NCI-H446 (cell line): ENCODE measurements at places on chromosomes 7 and 10.

- DNase-seq, result no peak
Measured at GRCh38 chr10:45339894-45340293, 24.5 kb upstream of the OR13A1 start.

DNA sequence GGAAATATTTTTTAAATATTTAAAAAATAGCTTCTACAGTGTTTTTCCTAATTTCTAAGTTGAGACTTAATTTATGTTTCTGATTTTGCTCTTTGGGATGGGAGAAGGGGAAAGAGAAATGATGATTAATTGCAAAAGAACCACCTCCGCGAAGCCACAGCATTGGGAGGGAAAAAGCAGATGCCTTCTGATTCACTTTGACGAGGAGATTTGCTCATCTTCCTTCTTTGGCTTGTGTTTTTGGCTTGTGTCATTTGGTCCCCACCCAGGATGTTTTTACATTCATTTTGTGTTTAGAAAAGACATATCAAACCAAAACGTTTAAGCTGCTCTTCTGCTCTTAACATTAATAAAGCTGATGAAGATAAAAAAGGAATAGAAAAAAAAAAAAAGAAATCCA lies 121.7 kb downstream of the MACC1 start:
- DNase-seq, result no peak

DNA sequence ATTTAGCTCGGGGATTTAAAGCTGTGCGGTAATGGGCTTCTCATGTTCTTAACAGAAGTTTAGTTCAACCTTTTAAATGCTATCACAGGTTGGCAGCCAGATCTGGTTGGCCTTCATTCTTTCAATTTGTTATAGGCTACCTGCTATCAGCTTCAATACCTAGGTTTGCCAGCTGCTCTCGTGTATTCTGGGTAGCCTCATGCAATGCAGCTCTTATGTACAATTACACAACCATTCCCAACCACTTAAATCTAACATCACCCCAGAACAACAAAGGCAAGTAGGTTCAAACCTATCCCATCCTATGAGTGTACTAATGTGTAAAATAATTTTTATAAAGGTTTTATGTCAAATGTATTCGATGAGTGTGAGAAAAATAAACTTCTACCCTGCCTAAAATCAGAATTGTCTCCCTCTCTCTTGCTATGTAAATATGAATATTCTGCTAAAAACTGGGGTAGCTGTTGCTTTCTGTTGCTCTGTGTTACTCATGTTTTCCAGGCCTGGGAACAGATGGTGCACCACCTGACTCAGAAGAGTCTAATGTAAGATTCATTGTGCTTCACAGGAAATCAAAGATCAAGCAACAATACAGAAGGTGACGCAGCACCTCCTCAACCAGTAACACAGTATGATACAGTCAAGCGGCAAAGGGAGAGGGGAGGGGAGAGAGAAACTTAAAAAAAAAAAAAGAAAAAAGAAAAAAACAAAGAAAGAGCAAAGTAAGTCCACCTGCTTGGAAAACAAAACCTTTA lies 188.6 kb downstream of the ETV1 start:
- peak; percentile 67 for DNase-seq

DNA sequence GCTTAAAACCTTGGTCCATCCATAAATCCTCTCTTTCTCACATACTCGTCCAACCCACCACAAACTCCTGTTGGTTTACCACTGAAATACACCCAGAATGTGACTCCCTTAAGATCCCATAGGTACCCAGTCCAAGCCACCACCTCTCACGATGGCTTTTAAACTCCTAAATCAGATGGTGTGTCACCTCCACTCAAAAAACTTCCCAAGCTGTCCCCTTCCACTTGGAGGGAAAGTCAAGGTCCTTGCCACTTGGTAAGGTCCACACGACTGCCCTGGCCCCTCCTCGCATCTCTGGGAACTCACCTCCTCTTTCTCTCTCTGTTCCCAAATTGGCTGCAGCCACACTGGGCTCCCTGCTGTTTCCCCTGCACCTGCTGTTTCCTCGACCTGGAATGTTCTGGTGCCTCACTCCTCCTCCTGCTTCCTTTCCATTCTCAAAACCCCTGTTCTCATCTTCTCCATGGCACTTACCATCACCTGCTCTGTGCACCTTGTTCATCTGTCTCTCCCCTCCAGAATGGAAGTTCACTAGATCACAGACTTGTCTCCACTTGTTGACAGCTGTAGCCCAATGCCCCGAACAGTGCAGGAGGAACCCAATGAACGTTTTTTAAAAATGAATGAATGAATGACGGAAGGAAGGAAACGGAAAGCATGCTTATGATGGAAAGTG lies 23.0 kb downstream of the ZFAND2A start:
- DNase-seq, result no peak

DNA sequence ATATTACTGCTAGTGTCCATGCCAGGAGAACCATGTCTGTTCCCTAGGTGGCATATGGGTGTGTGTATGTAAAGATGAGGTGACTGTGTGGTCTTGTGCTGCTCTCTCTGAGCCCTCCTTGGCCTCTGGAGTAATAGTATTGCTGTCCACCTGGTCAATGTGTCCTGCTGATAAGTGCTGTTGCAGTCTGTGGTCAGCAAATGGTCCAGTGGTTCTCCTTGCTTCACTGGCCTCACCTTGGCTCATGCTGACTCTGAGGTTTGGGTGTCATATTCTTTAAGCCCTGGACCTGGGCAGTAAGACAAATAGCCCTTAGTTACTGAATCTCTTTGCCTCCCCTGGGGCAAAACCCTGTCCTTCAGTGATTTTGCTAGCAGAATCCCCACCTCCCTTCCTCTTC lies 56.8 kb downstream of the TPST1 start:
- DNase-seq, result no peak

- DNase-seq, result no peak
Measured at GRCh38 chr7:45177801-45178200, 20.2 kb downstream of the RAMP3 start.

DNA sequence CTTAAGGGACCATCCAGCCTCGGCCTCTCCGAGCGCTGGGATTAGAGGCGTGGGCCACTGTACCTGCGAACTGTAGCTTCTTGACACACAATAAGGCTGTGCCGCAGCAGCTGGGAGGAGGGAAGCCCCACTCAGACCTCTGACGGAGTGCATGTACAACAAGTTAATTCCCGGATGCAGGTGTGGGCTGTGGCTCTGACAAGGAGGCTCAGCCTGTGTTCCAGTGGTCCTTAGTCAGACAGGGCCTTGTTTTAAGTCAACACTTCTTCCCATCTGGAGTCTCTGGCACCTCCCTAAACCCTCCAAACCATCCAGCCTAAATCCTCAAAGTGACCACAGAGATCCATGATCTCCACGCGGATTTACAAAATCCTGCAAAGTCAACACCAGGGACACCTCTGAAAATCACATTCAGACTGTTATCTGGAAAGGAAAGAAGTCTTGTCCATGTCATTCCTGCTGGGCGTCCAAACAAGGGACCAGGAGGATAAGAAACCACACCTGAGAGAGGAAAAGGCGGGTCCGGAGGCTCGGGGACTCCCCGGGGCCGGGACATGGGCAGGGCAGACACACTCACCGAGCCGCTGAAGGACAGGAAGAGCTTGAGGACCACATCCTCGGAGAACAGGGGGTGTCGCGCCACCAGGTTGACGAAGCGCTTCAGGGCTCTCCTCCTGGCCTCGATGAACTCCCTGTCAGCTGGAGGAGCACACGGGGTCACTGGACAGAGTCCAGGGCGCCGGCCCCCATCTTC lies 29.4 kb downstream of the NUDT1 start:
- no peak for DNase-seq

- no peak for DNase-seq
Measured at GRCh38 chr10:129491123-129491734, 24.2 kb downstream of the MGMT start.

- DNase-seq, result no peak
Measured at GRCh38 chr7:118306771-118307170, 82.3 kb downstream of the ANKRD7 start.

- no peak for DNase-seq
Measured at GRCh38 chr10:129766611-129767550, 197.2 kb downstream of the EBF3 start.

DNA sequence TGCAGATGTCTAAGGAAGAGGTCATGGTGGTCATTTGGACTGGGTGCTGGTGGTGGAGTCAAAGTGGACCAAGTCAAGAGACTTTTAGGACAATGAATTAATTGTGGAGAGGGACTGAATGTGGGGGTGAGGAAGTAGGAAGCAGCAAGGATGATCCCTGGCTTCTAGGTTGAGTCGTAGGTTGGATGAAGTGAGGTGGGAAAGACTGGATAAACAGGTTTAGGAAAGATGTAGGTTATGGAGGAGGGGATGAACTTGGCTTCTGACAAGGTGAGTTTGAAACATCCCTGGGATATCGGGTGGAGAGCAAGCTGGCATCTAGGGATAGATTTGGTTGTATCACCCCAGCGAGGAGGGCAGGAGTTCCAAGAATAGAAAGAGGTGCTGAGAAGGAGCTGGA lies 7.6 kb downstream of the SEMA4G start:
- DNase-seq, result no peak

GRCh38 chr10:88541116-88541626 lies 41.9 kb downstream of the RNLS start:
- no peak for DNase-seq

DNA sequence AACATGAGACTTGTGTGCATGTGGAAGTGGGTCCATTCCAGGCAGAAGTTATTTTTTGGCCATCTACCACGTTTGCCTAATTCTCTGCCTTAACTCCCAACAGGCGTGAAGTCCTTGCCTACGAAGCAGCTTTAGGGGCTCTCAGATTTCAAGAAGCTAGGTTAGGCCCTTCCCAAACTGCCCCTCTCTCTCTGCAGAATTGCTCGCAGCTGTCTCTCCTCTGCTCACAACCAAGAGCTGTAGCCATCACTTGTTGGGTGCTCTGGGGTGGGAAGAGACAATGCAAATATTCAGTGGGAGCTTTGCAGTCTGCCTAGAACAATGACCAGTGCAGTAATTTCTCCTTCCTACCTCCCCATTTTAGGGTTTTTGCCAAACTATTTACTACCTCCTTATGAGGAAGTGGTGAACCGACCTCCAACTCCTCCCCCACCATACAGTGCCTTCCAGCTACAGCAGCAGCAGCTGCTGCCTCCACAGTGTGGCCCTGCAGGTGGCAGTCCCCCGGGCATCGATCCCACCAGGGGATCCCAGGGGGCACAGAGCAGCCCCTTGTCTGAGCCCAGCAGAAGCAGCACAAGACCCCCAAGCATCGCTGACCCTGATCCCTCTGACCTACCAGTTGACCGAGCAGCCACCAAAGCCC lies 24.9 kb downstream of the CYP17A1 start:
- no peak for DNase-seq

DNA sequence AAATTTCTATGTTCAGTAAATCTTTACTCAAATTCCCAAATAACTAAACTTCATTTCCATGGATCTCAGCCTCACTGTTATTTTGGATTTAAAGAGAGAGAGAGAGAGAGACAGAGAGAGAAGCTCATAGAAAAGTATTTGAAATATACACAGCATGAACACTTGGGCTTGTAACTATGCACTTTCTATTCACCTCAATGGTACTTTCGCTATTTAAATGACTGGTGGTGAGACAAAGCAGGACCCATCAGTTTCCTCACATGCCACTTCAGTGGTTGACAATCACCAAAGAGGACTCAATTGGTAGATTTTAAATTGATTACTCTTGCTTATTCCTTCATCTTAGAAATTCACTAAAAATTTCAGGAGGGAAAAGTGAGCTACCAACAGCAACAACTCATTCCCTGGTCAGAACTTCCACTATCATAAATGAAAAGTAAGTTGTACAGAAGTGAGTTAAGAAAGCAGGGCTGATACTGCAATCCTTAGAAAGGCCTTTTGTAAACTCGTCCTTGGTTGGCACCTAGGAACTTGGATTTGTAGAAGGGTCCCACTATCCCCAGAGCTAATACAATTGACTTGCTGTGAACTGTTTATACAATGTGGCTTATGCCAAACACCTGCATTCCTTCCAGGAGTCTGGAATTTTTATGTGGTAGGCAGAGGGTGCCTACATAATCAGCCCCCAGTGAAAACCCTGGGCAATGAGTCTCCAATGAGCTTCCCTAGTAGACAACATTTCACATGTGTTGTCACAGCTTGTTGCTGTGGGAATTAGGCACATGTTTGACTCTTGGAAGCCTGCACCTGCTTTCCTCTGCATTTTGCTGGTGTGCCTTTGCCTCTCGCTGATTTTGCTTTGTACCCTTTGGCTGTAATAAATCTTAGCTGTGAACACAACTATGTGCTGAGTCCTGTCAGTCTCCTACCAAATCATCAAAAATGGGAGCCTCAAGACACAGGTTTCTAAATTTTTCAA lies 10.8 kb downstream of the ERLIN1 start:
- no peak for DNase-seq

GRCh38 chr7:47343061-47343455 lies 238.9 kb downstream of the TNS3 start:
- no peak for DNase-seq

DNA sequence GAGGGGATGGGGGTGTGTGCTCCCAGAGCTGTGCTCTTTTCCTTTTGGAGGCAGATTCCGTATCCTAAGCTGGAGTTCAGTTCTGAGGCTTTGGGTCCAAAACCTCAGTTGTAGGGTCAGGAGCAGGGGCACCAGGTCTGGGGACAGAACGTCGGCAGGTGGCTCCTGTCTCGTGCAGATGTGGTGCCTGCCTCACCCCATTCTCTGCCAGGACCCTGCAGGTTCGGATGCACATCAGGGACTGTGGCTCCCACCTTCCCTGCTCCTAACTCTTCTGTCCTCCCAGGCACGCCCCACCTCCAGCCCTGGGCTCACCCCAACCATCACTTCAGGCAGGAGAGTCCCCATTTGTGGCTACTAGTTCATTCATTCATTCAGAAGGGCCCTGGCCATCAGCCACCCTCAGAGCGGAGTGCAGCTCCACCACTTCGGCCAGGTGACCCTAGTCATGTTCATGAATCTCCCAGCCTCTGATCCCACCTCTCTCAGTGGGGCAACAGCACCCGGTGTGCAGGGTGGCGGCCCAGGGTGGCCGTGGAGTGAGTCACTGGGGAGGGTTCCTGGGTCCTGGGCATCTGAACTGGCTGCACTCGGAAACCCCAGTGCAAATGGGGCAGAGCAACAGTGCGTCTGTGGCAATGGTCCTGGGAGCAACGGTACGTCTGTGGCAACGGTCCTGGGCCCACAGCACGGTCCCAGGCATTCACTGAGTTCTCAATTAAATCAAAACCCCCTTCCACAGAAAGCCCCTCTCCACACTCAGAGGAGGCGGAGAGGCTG lies 100.8 kb upstream of the FAM20C start:
- no peak for DNase-seq

- DNase-seq, result no peak
Measured at GRCh38 chr10:124007102-124007772, 86.2 kb downstream of the CHST15 start.
